Nephron progenitor cell (in vitro differentiated cells): ENCODE measurements at places on chromosomes 7 and 10.

DNA sequence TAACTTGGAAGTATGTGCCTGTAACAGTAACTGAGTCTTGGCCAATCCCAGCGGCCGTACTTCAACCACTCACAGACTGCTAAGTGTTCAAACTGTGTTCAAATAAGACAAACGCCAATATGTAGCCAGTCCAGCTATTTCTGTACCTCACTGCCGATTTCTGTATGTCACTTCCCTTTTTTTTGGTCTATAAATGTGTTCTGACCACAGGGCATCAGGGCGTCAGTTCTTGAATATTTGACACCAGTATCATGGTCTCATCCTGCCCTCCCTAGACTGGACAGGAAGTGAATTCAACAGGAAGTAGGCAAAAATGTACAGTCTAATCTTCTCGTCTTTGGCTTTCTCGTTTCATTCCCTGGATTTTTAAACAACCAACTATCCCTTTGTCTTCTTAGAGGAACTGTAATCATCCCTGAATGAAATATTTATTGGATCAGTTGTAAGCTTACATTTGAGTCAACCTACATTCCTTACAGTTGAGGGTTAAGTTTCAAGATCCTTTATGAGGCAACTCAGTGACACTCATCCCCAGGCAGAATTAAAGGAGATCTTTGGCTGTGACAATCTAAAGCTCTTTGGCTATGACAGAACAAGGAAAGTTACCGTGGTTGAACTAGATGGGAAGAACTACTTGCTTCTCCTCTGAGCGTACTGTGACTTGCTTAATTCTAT lies 232.7 kb downstream of the NSUN6 start:
- no peak for DNase-seq

DNA sequence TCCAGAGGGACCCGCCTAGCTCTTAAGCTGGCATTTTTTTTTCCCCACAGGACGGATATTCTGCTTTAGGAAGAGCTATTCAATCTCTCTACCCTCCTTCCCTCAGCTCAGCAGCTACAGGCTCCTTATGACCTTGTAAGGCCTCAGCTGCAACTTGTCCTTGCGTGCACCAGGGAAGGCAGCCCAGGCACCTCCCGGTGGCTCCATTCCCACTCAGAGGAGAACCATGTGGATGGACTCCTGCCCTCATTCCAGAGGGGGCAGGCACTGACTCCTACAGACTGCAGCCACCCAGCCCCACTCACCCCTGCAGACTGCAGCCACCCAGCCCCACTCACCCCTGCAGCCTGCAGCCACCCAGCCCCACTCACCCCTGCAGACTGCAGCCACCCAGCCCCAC lies 73.7 kb downstream of the ITIH5 start:
- DNase-seq = no peak

DNA sequence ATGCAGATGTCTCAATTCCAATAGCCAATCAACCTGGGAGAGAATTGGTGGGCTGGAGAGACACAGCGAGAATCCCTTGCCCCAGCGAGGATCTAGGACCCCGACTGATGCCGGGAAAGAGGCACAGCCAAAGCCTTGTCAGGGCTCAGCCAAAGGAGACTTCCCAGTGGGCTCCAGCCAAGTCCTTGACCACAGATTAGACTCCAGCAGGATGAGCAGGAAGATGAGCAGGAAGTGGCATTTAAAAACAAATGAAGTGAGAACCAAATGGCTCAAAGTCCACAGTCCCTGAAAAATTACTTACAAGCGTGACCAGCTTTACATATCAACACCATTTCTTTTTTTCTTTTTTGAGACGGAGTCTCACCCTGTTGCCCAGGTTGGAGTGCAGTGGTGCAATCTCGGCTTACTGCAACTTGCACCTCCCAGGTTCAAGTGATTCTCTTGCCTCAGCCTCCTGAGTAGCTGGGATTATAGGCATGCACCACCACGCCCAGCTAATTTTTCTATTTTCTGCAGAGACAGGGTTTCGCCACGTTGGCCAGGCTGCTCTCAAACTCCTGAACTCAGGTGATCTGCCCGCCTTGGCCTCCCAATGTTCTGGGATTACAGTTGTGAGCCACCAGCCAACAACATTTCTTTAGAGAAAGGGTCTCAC lies 40.2 kb downstream of the CTBP2 start:
- DNase-seq = no peak

GRCh38 chr7:140653319-140654108 lies 12.9 kb upstream of the DENND2A start:
- DNase-seq = peak; percentile 71

DNA sequence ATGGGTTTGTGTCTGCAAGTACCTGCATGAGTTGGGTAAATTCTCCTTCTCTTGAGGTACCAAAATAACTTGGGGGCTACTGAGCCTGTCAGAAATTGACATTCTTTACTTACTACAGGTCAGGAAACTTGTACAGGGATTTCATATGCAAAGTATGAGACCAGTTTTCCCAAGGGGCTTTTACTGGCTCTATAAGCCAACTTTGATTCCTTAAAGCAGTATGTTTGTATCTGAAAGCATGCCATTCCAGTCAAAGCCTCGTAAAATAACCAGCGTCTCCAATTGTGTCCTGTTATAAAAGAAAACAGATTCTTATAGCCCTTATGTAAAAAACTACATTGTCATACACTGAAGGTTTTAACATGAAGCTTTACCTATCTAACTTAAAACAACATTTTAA lies 90.2 kb downstream of the ZNF467 start:
- no peak for DNase-seq

GRCh38 chr7:69433081-69433480 lies 165.2 kb upstream of the AUTS2 start:
- no peak for DNase-seq

GRCh38 chr10:29737074-29737593 lies 102.4 kb upstream of the SVIL start:
- DNase-seq = no peak

- DNase-seq = no peak
Measured at GRCh38 chr7:135275971-135276580, 42.4 kb downstream of the STRA8 start.

DNA sequence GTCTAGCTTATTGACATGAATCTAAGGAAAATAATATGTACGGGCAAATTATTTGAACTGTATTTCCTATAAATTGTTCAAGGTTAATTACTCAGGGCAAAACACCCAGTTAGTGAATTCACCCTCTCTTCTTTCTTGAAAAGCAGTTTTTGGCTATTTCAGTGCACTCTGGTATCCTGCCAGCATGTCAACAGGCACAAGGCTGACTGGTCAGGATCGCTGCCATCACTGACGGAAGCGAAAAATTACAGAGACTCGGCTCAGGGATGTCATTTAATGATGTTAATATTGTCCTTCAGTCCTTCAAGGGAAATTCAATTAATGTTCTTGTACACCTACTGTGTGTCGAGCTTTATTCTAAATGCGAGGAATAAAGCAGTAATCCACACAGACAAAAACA lies 28.3 kb upstream of the OLAH start:
- no peak for DNase-seq

DNA sequence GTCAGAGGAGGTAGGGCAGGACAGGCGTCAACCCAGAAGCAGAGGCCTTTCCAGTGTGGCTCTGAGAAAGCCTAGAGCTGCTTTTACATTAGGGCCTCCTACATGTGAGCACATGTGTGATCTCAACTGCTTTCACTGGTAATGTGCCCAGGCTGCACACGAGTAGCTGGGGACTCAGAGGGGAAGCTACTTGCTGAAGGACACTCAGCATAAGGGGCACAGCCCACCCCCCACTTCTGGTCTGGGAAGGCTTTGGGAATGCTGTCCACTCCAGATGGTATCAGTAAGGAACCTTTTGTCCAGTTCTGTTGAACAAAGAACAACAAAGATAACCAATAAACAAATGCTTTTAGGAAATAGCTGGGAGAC lies 18.9 kb downstream of the PRF1 start:
- DNase-seq = no peak

DNA sequence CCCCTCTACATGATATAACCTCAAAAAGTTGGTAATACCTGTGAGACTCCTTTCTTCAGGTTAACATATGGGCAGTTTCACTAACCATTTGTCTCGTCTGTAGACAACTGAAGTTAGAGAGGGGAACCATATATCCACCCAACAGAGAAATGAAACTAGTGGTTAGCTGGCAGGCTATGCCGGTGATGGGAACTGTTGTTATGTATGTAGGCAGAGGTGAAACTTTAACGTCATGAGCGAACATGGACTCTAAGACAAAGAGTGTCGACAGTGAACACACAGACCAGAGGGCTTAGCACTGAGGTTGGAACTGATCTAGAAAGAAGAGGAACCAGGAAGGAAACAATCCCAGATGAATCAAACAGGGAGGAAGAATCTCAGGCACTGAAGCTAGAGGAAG lies 112.4 kb downstream of the ELMO1 start:
- no peak for DNase-seq

DNA sequence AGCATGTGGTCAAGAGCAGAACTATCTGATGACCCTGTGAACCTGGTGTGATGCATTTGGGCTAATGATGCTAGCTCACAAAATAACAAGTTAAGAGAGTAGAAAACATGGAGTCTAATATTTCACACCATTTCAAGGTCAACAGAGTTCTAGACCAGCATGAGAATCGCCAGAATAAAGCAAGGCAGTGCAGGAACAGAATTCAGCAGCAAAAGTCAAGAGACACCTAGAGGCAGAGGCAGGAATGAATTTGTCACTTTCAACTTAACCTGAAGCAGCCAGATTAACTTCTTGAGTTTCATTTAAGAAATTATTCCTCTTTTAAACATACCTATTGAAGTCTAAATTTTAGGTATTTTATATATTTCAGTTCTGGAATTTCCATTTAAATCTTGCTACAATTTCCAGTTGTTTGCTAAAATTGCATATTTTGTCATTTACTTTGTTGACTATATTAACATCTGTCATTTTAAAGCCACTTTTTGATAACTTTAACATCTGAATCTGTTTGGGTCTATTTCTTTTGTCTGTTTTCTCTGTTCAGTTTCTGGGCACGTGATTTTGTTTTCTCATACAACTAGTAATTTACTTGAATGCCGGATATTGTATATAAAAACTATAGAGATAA lies 44.2 kb upstream of the PRSS58 start:
- no peak for DNase-seq

GRCh38 chr7:55016061-55016745 lies 2.6 kb upstream of the EGFR start:
- no peak for DNase-seq

DNA sequence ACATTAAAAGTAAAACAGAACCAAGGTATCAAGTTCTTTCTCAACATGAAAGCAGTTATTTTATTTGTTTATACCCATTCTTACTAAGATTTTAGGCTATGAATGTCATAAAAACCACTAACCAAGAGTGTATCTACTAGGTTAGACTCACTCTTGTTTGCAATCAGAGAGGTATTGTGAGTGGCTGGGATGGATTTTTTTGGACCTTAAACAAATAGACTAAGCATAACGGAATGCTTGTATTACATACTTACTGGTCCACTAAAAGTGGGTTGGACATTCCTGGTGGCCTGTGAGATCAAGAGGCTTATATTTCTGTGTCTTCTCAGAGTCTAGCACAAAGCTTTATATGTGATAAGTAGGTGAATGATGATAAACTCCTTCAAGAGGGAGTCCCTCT lies 32.6 kb upstream of the CBLL1 start:
- DNase-seq = no peak

DNA sequence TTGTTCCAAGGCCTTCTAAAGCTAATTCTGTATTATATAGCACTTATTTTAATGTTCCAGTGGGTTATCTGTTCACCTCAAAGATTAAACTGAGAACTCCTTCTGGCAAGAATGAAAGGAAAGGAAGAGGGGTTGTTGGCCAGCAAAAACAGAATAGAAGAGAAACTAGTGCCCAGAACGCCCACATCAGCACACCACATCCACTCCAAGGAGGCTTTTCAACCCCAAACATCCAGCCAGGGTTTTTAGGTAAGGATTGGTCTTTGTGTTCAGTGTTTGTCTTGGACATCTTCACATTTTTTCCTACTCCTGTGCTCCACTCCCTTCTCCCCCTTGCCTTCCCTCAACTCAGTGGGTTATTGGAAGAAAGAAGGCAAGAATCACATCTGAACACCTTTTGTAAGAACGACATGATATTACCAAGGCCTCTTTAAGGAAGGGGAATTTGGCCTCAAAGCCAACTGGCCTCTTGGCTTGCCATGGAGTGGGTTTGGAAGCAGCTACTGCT lies 55.8 kb downstream of the BICC1 start:
- no peak for DNase-seq

DNA sequence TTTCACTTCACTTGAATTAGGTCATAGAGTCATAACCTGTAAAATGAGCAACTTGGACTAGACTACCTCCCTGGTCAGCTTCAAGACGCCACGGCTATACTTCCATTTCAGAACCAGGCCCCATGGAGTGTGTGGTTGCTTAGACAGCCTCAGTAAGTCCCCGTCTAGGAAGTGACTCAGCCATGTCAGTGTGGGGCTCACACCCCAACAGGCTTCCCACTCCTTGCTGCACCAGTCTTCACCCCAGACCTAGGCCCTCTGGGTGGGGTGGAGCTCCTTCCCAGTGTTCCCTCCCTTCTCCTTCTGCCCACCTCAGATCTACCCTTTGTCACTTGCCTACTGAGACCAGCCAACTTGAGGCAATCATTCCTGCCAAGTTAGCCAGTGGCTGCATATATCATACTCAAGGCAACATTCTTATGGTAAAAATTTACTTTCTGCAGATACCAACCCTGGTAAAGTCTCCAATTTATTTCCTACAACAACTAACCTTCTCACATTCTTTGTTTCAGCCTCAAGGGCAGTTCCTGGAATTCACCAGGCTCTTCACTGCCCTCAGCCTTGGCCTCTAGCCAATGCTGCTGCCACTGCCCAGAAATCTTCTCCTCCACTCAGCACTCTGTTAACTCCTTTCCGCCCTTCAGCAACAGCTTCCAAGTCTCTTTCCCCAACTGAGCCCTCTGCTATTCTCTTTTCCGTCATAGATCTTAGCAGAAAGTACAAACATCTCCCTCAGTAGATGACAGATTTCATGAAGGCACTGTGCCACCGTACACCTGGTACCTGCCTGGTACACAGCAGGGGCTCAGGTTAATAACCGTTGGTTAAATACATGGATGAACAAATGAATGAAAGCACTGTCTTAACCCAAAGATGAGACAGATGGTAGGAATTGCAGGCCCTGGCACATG lies 31.3 kb upstream of the ZNRF2 start:
- DNase-seq = no peak

DNA sequence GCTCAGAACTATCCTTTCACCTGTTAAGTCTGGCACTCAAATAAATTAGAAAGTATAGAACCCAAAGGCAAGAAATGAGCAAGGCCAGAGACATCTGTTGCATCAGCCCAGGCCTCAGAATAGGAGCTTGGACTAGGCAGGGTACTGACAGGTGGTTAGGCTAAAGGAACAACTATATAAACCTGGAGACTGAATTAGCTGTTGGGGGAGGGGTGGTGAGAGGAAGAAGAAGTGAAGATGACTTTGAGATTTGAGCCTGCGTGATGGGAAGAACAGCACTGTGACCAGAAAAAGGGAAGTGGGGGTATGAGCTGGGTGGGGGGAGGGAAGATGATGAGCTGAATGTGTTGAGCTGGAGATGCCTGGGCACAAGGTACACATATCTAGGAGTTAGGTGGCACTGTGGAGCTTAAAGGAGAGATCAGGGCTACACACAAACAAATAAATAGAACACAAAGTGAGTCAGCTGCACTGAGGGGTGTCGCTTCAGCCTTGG lies 244.7 kb downstream of the PTEN start:
- DNase-seq = no peak

GRCh38 chr10:102621443-102622325 lies 22.6 kb upstream of the TRIM8 start:
- no peak for DNase-seq

GRCh38 chr7:81393018-81393417 lies 376.8 kb downstream of the HGF start:
- DNase-seq = no peak

- DNase-seq = peak; percentile 46
Measured at GRCh38 chr10:103659674-103660363, 166.3 kb downstream of the NEURL1 start.
